Colonic mucosa (tissue), 4 donors: ENCODE measurements at places on chromosomes 3 and 15. TPM values are rescaled to one million over a fixed set of nuclear protein-coding genes. Genes with fewer than 3 reads are reported as not detected.
A peak's percentile ranks its signal among the peaks of the same experiment; 100 is the strongest.

DNA sequence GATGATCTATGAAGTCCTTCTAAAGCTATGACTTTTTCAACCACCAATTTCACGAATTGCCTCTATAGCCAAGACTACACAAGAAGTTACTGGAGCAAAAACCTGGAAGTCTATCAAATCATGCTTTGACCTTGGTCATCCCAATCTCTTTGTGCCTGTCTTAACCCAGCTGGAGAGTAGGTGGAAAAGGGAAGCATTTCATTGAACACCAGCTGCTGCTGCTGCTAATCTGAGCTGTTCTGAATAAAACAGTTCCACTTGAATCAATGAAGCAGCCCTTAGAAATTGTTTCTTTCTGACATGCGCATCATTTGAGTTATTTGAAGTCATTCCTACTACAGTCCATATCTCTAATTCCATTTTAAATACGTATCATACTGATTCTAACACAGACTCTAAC, 7.3 kb upstream of the UBE3A start:
- no peak overlapping the region for H3K27ac ChIP-seq
- DNase-seq, result no peak
- H3K4me1 ChIP-seq, result no peaks in the 10 kb centered on the region
- no peaks in the 10 kb centered on the region for H3K36me3 ChIP-seq

DNA sequence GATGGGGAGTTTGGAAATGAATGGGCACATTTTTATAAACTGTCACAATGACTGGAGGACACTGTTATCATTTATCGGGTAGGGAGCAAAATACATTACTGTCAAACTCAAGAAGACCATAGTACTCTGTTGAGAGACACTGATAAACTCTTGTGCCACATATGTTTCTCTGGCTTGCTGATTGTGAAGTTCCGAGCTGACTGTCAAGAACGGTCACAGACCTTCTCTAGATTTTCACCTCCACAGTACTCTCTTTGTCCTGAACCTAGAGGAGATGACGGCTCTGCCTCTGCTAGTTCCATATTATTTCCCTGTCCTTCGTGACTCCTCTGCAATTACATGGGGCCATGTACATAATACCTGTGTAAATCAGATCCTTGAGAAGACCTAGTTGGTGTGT, 451.9 kb downstream of the LPP start:
- H3K27ac ChIP-seq, result no peak overlapping the region
- H3K4me3 ChIP-seq, result no peak overlapping the region
- H3K27me3 ChIP-seq, result no peaks in the 10 kb centered on the region
- no peak for DNase-seq
- H3K4me1 ChIP-seq, result no peaks in the 10 kb centered on the region
- H3K36me3 ChIP-seq, result peaks cover 12% of the 10 kb centered on the region

The TEX9 gene
- total RNA-seq, result 5.4 TPM

DNA sequence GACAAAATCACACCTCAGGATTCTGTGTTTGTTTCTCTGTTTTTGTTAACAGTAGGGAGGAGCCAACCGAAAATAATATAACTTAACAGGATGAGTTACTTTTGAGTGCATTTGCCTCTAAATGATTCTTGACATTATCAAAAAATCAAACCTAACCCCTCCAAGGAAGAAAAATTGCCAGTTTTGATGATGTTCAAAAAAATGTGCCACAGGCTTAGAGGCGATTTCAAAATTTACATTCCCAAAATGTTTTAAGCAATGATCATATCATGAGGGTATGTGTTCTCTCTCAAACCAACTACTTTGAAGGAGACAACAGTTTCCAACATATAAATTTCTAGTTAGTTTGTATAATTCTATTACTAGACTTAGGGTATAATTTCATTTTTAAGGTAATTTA, 6.7 kb downstream of the VGLL3 start:
- H3K27me3 ChIP-seq, result no peaks in the 10 kb centered on the region
- no peaks in the 10 kb centered on the region for H3K36me3 ChIP-seq
- H3K27ac ChIP-seq, result no peak overlapping the region
- no peak overlapping the region for H3K4me3 ChIP-seq
- DNase-seq, result no peak

- no peak for DNase-seq
- no peaks in the 10 kb centered on the region for H3K27me3 ChIP-seq
- peak overlapping the region; percentile 67 for H3K27ac ChIP-seq
- H3K36me3 ChIP-seq, result no peaks in the 10 kb centered on the region
- peaks cover 9% of the 10 kb centered on the region for H3K4me1 ChIP-seq
- H3K4me3 ChIP-seq, result peak overlapping the region; percentile 8
Measured at GRCh38 chr3:108297647-108298046, 1.3 kb downstream of the HHLA2 start.

DNA sequence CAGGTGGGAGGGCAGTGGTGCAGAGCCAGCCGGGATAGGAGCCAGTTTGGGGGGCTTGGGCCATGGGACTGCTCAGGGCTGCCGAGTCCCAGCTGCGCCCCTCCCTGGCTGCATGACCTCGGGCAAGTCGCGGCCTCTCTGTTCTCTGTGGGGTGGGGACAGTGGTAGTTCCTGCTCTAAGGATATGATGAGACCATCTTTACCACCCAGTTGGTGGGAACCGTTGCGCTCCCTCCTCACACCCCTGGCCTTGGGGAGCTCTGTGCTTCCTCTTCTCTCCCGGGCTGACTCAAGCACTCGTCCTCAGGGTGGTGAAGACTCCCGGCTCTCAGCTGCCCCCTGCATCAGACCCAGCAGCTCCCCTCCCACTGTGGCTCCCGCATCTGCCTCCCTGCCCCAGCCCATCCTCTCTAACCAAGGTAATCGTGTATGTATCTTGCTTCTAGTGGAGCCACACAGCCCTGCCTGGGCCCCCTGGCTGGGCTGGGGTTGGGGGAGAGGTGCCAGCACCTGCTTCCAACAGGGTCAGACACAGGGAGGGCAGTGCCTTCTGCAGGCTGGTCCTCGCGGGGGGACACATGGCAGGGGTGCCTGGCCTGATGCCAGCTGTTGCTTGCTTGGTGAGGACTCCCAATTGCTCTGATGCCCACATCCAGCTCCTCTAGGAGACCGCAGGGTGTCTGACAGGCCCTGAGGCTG, 15.1 kb upstream of the STAB1 start:
- peaks cover 11% of the 10 kb centered on the region for H3K36me3 ChIP-seq
- H3K27ac ChIP-seq, result no peak overlapping the region
- no peak for DNase-seq

DNA sequence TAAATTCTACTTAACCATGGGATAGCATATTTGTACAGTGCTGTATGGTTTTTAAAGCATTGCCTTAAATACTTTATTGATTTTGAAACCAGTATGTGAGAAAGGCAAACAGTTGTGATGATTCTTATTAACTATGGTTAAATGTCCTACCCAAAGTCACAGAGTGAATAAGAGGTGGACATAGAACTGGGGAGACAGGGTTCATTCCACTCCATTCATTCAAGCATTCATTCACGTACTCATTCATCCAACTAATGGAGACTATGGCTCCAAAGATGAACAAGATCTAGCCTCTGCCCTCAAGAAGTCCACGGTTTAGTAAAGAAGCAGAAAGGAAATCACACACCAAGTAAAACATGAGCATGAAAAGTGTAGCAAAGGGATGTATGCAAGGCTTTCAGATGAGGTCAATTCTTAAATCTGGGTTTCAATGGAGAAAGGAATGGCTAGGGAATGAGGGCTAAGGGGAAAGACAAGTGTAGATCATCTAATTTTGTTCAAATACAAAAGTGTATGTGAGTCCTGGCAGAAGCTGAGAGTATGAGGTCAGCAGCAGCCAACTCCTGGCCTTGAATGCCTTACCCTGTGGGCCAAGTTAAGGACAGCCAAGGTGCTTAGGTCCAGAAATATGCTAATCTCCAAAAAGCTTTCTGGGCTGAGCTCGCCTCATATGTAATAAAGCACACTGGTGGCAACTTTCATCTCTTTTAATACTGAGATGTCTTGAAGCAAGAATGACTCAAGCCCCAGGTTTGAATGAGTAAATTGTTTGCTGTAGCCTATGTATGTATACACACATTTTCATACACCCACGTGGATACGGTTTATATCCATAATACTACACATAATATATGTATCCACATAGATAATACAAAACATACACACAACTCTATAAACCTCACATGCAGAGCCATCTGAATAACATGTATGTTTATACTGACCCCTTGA, 4.3 kb downstream of the TNIK start:
- no peaks in the 10 kb centered on the region for H3K36me3 ChIP-seq
- H3K4me1 ChIP-seq, result no peaks in the 10 kb centered on the region
- H3K27ac ChIP-seq, result no peak overlapping the region
- H3K4me3 ChIP-seq, result no peak overlapping the region
- no peaks in the 10 kb centered on the region for H3K27me3 ChIP-seq

The FBLN2 gene
- 10.5 TPM for total RNA-seq

DNA sequence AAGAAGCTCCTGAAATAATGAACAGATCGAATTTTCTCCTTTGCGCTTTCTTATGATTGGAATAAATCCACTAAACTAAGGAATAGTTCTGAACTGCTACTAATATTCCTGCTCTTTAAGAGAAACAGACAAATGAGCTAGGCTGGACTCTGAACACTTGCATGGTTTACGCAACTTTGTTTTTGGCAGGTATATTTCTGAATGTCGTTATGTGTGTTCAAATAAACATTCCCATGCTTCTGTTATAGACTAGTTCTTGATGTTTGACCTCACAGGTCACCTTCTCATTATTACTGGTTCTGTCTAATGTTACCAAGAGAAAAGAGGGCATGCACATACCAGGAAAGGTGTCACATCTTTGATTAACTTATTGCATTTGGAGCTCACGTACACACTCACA, 418.2 kb downstream of the EPHB1 start:
- DNase-seq, result no peak
- no peaks in the 10 kb centered on the region for H3K36me3 ChIP-seq
- H3K27ac ChIP-seq, result no peak overlapping the region
- H3K4me3 ChIP-seq, result no peak overlapping the region
- no peaks in the 10 kb centered on the region for H3K4me1 ChIP-seq

The MLF1 gene
- total RNA-seq, result 4.4 TPM

DNA sequence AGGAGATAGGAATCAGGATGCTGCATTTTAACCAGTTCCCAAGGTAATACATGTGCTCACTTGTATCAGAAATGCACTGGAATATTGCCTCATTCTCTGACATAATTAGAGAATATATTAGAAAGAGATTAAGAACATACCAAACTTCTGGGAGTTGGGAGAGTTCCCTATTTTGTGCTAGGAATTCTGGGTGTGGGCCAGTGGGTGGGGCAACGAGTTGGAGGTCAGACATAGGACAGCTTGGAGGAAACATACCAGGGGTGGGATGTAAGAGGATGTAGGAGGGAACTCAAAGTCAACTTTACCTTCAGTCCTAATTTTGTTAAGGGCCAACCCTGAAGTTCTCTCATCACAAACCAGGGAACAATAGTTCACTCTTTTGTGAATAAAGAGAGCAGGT, 83.6 kb downstream of the SLC7A14 start:
- H3K27me3 ChIP-seq, result no peaks in the 10 kb centered on the region
- H3K36me3 ChIP-seq, result no peaks in the 10 kb centered on the region
- H3K4me3 ChIP-seq, result no peak overlapping the region
- H3K27ac ChIP-seq, result no peak overlapping the region
- no peaks in the 10 kb centered on the region for H3K4me1 ChIP-seq

DNA sequence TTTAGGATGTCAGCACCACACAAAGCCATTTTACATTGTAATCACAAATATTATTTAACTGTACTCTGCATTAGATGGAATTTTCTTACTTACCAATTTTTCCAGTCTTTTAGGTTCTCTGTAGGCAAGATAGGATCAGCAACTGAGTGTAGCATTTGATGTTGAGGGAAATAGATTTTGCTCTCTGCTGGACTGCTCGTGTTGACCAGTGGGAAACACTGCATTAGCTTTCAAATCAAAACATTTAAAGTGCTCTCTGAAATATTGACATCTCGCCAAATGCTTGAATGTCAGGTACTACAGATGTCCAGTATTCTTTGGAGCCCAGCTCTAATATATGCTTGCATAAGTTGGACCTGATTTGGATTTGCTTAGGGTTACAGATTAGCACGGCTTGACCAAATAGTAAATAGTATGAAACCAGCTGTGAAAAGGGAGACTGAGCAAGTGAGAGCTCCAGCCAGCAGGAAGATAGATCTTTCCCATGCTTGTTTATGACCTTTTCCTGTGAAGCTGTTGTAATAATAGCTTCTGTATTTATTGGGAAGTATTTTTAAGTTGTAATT, 29.5 kb downstream of the P2RY14 start:
- no peak for DNase-seq
- H3K27ac ChIP-seq, result no peak overlapping the region
- no peak overlapping the region for H3K4me3 ChIP-seq

The PRR23A gene
- total RNA-seq, result not detected

DNA sequence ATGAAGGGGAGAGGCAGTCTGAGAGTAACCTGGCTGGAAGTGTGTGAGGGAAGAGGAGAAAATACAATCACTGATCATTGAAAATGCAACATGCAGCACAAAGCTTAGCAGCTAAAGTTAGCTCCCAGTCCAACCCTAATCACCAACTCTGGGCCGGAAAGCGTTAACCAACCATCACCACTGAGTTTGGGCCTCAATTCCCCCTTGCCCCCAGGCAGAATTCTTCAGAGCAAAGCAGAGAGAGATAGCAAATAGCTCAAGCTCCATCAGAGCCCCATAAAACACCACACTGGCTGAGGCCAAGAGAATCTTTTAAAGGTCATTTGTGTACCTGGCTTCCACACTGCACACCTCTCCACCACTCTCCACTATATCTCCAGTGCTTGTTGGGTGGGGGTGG, 16.2 kb upstream of the PDIA5 start:
- DNase-seq, result no peak
- H3K4me3 ChIP-seq, result no peak overlapping the region
- no peak overlapping the region for H3K27ac ChIP-seq
- no peaks in the 10 kb centered on the region for H3K36me3 ChIP-seq
- H3K27me3 ChIP-seq, result no peaks in the 10 kb centered on the region

DNA sequence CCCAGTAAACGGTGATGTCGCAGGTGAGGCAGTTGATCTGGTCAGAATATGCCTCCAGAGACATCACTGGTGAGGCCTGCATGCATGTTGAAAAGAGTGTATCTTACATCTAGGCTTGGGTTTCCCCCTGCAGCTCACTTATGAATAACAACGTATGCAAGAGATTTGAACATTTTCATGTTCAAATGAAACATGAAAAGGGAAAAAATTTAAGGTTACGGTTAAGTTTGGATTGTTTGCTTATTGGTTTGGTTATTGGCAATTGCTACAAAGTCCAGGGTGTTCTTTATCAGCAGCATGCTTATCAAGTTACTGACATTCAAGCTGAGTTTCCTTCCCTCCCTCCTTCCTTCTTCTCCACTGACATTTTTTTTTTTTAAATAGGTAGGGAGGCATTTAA, 123.2 kb downstream of the IGF1R start:
- no peaks in the 10 kb centered on the region for H3K27me3 ChIP-seq
- H3K27ac ChIP-seq, result no peak overlapping the region
- no peak for DNase-seq
- H3K4me3 ChIP-seq, result no peak overlapping the region
- H3K4me1 ChIP-seq, result no peaks in the 10 kb centered on the region
- H3K36me3 ChIP-seq, result no peaks in the 10 kb centered on the region

The ZBBX gene
- total RNA-seq, result not detected
